ENCODE measurements at places on chromosomes 4 and X. TPM values are rescaled to one million over a fixed set of nuclear protein-coding genes. Genes with fewer than 3 reads are reported as not detected.

GRCh38 chr4:57200799-57201327 lies 90.7 kb upstream of the IGFBP7 start:
- H3K36me3 ChIP-seq = no peaks in the 10 kb centered on the region
- DNase-seq = no peak
- no peak overlapping the region for H3K4me3 ChIP-seq
- H3K27me3 ChIP-seq = no peaks in the 10 kb centered on the region
- peaks cover 1% of the 10 kb centered on the region for H3K4me1 ChIP-seq

WAS gene
- total RNA-seq = 7.7 TPM

DNA sequence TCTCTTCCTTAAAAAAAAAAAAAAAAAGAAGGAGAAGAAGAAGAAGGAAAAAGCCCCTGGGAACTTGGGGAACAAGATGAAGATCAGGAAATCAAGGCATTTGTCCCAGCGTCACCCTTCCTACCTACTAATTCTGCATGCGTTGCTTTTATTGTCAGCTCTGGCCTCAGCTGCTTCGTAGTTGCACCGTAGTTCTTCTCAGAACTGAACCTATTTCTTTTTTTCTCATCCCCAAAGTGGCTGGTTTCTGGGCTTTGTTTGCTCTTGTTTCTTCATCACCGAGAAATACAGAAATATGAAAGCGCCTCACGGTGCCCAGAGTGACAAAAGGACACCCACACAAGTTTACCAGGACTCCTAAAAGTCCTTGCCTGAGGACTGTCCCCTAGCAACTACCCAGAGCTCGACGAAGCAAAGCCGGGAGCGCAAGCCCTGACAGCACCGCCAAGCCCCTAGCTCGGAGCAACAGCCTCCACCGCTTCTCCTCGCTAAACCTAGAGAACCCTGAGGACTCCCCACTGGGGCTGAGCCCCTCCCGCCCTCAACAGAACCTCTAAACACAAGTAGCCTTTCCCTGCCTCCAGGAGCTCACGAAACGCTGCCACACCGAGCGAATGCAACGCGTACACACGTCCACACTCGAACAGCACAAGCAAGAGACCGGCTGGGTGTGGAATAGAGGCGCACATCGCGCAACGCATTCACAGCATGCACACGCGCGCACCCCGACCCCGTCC lies 710 bp downstream of the PRKG2 start:
- H3K36me3 ChIP-seq = no peaks in the 10 kb centered on the region
- H3K27ac ChIP-seq = no peak overlapping the region
- H3K27me3 ChIP-seq = no peaks in the 10 kb centered on the region
- peak overlapping the region; percentile 23 for H3K4me3 ChIP-seq

- H3K27ac ChIP-seq = no peak overlapping the region
- H3K4me3 ChIP-seq = no peak overlapping the region
- no peaks in the 10 kb centered on the region for H3K4me1 ChIP-seq
- no peaks in the 10 kb centered on the region for H3K36me3 ChIP-seq
- DNase-seq = peak; percentile 76
Observed at GRCh38 chr4:89226665-89227574, 80.7 kb downstream of the GPRIN3 start.

DNA sequence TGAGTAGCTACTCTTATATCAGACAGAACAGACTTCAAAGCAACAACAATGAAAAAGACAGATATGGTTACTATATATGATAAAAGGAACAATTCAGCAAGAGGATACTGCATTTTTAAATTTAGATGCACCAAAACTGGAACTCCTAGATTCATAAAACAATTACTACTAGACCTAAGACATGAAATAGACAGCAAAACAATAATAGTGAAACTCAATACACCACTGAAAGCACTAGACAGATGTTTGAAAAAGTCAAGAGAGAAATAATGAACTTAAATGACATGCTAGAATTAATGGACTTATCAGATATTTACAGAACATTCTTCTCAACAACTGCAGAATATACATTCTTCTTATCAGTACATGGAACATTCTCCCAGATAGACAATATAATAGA lies 99.5 kb upstream of the ITM2A start:
- no peaks in the 10 kb centered on the region for H3K27me3 ChIP-seq
- DNase-seq = no peak
- H3K36me3 ChIP-seq = no peaks in the 10 kb centered on the region
- no peak overlapping the region for H3K27ac ChIP-seq

DNA sequence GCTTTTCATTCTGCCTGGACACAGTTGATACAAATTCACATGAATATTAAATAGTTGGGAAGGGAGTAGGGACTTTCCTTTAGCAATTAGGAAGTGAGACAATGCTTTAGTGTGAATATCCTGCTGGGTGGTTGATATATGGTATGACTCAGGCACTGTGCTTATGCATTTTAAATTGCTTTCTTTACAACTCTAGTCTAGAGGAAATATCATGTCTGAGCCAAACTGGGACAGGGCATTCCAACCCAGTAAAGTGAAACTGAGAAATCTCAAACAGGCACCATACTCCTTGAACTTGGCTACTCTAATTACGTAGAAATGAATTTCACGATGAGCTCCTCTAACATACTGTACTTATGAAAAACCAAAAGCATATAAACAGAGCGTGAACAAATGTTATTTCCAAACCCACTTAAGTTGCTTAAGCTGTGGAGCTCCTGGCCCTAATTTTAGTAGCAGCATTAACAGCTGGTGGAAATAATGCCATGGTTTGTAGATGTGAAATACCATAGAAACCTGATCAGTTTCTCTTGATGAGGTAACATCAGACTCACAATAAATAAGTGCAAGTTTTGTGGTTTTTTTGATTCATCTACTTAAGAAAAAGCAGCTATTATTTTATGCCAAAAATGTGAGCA lies 242.9 kb upstream of the GK2 start:
- no peaks in the 10 kb centered on the region for H3K4me1 ChIP-seq
- no peak for DNase-seq
- no peak overlapping the region for H3K4me3 ChIP-seq

- no peak overlapping the region for H3K27ac ChIP-seq
- H3K27me3 ChIP-seq = no peaks in the 10 kb centered on the region
- DNase-seq = no peak
Observed at GRCh38 chr4:89486042-89486441, 178.4 kb upstream of the GPRIN3 start.
